ENCODE measurements at places on chromosomes 7 and 10.

- no peak for DNase-seq
Measured at GRCh38 chr7:121429798-121430197, 33.7 kb upstream of the FAM3C start.

GRCh38 chr10:132065491-132066105 lies at the start of gene JAKMIP3:
Gene JAKMIP3, plus strand, starts transcription at chr10:132065946. Its CDS starts 38,863 bp downstream, at chr10:132104809.
- peak; percentile 53 for DNase-seq

GRCh38 chr7:133948588-133948987 lies 178.6 kb upstream of the LRGUK start:
- no peak for DNase-seq

DNA sequence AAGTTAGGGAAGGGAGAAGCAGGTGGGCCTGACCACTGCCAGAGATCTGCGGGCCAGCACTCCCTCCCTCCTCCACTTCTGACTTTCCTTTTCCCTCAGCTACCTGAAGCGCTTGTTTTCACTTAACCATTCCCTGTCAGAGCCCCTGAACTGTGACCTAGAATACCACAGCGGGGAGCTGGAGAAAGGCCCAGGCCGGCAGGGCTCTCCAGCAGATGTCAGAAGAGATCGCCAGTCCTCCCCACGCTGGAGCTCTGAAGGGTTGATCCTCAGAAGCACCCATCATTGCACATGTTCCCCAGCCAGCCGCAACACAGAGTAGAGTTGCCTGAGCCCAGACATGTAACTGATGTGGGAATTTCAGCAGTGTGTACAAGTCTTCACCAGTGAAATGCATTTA lies 44.4 kb upstream of the GAD2 start:
- DNase-seq = no peak

GRCh38 chr7:99833289-99833877 lies 5.6 kb downstream of the CYP3A43 start:
- DNase-seq = no peak

- no peak for DNase-seq
Measured at GRCh38 chr7:1043552-1044188, 676 bp upstream of the GPR146 start.

DNA sequence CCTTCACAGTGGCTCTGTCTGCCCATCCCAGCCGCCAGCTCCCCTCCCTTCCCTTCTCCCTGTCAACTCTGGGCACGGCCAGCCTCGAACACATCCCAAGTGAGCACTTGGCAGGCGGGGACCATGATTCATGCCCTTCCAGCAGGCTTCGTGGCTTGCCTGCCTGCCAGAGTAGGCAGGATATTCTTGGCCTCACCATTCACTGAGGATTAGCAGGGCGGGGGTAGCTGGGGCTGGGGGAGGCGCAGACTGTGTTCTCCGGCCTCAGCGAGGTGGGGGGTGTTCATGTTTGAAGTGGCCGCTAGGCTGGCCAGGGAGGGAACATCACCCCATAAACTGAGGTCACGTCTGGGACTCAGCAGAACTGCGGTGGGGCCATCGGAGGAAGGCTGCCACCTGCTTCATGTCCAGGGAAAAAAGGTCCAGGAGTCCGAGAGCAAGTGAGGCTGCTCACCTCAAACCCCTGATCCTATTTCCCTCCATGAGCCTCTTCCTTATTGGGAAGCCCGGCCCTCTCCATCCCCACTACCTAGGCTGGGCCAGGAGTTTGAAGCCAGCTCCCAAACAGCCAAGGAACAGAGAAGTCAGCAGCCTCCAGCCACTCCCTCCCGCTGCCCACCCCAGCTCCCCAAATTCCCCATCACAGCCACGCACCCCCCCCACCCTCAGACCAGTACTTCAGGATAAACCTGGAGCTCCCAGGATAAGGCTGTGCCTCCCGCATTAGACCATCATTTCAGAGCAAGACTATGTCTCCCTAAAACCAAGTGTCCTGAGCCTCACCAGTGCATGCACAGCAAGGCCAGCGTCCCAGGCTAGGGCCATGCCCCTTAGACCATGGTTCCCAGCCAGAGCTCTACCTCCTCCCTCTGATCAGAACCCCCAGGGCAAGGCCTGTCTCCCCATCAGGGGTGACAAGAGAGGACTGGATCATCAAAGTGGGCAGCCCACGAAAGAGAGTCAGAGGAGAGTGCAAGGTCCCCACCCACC lies 42.8 kb upstream of the RABGEF1 start:
- no peak for DNase-seq

DNA sequence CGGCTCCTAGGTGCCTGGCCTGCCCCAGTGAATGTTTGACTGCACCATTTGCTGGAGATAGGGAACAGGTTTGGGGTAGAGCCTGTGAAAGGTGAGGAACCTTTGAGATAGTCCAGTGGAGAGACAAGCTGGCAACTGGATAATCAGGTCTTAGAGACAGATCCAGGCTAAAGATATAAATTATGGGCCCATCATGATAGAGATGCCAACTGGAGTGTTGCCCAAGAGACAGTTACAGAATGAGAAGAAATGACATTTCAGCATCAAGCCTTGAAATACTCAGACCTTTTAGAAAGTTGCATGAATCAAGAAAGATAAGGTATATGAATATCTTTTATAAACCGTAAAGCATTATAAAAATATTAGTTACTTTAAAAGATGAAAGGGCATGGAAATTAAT lies 27.1 kb downstream of the CREB3L2 start:
- no peak for DNase-seq

GRCh38 chr7:116218051-116218645 lies 7.8 kb downstream of the TES start:
- no peak for DNase-seq

- no peak for DNase-seq
Measured at GRCh38 chr10:117530791-117531190, 11.8 kb upstream of the EMX2 start.

- no peak for DNase-seq
Measured at GRCh38 chr10:32979041-32979440, 21.0 kb upstream of the ITGB1 start.

DNA sequence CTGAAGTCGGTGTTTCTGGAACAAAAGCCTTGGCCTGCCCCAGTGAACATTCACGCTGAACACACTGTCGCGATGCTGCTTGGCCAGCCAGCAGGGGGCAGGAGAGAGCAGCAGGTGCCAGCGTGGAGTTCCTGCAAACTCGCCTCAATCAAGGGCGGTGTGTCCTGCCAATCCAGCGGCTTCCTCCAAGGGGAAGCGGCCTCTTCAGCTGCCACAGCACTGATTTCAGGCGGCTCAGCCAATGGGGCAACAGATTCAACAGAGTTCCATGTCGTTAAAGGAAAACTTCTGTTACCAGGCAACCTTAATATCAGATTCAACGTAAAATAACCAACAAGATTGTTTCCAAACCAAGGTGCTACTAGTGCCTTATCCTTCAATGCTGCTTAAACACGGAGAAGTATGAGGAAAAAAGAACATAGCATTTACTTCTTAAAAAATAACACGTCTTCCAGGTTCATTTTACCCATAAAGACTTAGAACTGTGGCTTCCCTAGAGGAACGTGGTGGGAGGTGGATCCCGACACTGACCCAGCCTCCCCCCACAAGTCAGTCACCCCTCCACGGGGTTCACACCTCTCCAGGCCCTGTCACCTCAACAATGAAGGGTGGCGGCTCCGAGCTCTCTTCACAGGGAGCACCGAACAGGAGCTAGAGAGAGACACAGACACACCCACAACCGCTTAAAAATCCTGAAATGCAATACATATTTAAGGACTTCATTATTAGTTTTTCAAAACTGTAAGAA lies 178.2 kb downstream of the DIP2C start:
- peak; percentile 92 for DNase-seq

DNA sequence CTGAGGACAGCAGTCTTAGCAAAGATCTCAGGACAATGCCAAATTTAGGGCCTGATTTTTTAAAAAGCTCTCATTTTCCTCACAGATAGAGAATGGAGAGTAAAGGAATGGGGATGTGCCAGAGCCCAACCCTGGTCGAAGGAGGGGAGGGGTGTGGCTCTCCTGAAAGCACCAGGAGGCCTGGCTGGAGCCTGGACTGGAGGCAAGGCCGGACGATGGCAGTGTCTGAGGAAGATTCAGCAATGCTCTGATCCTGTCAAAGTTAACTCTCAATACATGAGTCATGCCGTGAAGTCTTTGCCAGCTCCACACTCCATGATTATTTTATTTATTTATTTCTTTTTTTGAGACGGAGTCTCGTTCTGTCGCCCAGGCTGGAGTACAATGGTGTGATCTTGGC lies 108.3 kb downstream of the UPF2 start:
- no peak for DNase-seq

GRCh38 chr10:92238586-92239098 lies 52.2 kb downstream of the CPEB3 start:
- DNase-seq = no peak

GRCh38 chr7:332020-332517 lies 42.1 kb downstream of the FOXL3 start:
- no peak for DNase-seq

- peak; percentile 7 for DNase-seq
Measured at GRCh38 chr10:44337081-44337480, 47.8 kb downstream of the CXCL12 start.

GRCh38 chr7:154990964-154991540 lies 11.9 kb downstream of the PAXIP1 start:
- no peak for DNase-seq

- no peak for DNase-seq
Measured at GRCh38 chr10:36441557-36441956, 683.8 kb upstream of the ANKRD30A start.

DNA sequence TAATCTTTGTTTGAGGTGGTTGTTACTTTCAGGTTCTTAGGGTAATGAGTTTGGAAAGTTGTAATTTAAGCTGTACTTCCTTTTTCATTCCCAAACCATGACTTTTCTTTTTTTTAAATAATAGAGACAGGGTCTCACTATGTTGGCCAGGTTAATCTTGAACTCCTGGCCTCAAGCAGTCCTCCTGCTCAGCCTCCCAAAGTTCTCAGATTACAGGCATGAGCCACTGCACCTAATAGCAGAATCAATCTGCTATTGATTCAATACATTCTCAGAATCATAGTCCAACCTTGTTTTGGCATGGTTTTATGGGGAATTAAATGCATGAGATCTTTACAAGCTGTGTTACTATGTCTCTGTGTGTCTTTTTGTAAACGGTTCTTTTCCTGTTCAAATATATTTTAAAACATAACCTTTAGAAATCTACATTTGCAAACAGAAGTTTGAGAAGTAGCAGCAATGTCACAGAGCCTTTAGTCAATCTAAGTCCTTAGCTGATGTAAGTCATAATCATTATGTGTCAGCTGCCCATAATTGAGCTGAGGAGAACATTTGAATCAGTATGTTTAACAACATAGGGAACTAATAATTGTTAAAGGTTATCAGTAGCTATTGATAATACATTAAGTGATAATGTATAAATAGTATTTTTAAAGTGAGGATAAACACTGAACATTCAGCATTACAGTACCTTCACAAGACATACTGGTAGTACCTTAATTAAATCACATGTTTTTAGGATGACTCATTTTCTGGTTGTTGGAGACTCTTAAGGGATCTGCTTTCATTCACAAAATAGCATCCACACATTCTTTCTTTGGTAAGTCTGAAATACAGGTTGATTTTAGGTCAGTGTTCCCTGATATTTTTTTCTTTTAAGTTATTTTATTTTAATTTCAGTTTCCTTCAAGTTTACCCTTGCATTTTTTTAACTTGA lies 8.8 kb downstream of the INPP5F start:
- DNase-seq = no peak

DNA sequence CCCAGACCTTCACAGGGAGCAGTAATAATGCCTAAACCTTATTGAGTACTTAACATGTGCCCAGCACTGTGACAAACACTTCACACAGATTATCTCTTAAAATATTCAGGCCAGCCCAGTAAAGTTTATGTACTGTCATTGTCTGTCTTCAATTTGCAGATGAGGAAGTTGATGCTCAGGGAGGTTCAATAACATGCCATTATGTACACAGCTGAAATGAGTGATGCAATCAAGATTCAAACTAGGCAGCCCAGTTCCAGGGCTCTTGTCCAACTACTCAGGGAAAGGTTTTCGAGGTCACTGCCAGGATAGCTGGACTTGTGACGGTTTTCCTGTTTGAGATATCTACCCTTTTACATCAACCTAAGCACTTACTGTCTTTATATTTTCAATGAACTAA lies 56.1 kb downstream of the AUTS2 start:
- no peak for DNase-seq

GRCh38 chr7:131948434-131949053 lies 392.1 kb upstream of the PODXL start:
- no peak for DNase-seq

GRCh38 chr10:52491246-52491995 lies 177.3 kb downstream of the DKK1 start:
- no peak for DNase-seq

- DNase-seq = no peak
Measured at GRCh38 chr7:157753713-157754415, 417.1 kb downstream of the DNAJB6 start.

DNA sequence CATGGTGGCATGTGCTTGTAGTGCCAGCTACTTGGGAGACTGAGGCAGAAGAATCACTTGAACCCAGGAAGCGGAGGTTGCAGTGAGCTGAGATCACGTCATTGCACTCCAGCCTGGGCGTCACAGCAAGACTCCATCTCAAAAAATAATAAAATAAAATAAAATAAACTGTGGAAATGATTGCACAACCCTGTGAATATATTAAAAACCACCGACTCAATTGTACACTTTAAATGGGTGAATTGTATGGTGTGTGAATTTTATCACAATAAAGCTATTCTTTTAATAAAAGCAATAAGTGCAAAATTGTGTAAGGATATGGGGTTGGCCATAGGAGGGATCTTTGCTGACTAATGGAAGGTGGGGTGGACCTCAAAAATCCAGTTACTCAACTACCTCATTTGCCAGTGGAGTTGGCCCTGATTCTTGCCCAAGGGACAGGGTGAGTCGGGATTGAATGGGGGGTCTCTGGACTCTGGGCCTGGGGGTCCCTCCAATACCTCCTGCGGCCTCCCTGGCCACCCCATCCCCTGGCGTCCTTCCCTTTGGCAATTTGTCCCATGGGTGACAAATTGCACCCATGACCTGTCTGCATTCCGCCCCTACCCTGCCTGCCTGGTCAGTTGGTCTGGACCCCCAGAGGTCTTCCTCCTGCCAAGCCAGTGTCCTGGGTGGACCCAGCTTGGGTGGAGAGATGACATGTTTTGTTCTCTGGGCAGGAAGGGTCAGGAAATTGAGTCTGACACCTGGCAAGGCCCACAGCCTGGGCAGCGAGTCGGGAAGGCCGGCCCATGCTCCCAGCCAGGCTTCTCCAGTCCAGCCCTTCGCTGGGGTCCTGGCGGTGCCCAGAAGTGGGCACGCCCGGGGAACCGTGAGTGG lies 61.7 kb upstream of the ELN start:
- no peak for DNase-seq

DNA sequence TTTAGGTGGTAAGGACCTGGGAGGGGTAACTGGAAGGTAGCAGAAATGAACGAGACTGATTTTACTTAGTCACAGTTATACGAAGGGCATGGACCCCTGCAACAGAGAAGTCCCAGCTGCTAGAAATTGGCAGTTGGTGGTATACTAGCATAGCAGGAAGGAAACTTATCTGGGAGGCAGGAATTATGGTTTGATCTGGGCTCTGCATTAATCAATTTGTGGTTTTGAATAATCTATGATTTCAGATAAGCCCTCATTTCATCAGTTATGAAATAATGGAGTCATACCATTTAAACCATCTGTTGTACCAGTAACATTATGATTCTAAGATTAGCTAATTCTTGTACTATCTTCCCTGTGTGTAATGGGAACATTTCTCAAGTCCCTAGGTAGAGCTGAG lies 54.0 kb upstream of the TMEM229A start:
- DNase-seq = no peak

- DNase-seq = no peak
Measured at GRCh38 chr10:15123749-15124184, 26.6 kb downstream of the RPP38 start.

- no peak for DNase-seq
Measured at GRCh38 chr7:113431406-113431805, 313.1 kb upstream of the SMIM30 start.

Data from activated CD8-positive, alpha-beta memory T cell treated with anti-CD3 and anti-CD28 coated beads for 24 hours (primary cell).